ENCODE measurements at places on chromosomes 4 and X.

DNA sequence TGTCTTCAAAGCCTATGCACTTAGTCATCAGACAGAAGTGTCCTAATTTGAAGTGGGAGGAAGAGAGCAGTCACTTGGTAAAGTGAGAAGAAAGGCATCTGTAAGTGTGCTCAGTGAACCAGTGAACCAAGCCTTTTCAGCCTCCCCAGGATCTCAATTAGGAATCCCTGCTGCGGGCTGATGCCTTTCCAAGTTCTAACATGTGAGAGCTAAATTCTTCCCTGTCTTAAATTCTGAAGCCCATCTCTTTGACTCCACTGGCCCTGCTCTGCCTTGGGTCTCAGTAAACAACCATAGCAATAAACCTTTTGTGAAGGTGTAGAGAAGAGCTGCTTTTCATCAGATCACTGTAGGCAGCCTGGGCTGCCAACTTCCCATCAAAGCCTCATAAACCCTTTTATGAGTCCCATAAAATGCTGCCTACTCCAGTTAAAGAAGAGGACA lies 701.2 kb upstream of the LCORL start:
- DNase-seq: no peak

GRCh38 chrX:68746988-68747387 lies 81.8 kb upstream of the EFNB1 start:
- no peak for DNase-seq

- DNase-seq: no peak
Observed at GRCh38 chr4:81715757-81716156, 244.1 kb upstream of the RASGEF1B start.

GRCh38 chr4:55673424-55673823 lies 37.3 kb upstream of the NMU start:
- DNase-seq: no peak

GRCh38 chr4:15719506-15719905 lies 16.6 kb downstream of the BST1 start:
- no peak for DNase-seq

- DNase-seq: no peak
Observed at GRCh38 chrX:21806691-21807090, 32.7 kb upstream of the MBTPS2 start.

DNA sequence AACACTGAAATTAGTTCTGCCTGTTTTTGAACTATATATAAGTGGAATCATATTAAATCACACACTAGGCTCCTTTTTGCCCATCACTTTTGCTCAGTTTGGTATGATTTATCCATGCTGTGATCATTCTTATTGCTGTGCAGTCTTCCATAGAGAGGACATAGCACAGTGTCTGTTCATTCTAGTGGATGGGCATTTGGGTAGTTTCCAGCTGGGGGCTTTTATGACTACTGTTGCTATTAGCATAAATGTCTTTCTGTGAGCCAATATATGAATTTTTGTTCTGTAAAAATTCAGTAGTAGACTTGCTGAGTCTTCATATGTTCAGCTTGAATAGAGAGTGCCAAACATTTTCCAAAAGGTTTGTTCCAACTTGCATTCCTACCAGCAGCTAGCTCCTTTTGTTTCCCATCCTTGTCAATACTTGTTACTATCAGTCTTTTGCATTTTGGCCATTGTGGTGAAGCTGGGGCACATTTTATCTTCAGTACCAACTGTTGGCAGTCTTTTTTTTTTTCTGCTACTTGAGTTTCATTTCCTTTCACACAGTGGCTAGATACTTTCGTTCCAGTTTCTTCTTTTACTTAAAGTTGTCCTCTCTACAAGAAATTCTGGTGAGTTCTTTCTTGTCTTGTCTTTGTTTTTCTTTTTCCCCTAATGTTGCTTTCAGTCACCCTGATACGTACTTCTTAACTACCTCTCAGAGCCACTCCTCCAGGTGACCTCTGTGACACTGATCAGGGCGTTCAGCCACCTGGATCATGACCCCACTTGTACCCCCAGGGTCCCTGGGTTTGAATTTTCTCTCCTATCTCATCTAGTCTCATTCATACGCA lies 87.0 kb downstream of the ANXA3 start:
- DNase-seq: no peak

DNA sequence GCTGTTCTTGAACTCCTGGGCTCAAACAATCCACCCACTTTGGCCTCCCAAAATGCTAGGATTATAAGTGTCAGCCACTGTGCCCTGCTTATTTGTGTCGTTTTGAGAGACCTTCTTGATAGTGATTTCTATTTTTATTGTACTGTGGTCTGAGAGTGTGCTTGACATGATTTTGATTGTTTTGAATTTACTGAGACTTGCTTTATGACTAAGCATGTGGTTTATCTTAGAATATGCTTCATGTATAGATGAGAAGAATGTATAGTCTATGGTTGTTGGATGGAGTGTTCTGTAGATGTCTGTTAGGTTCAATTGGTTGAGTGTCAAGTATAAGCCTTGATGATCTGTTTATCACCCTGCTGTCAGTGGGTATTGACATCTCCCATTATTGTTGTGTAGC lies 789.3 kb downstream of the IL1RAPL1 start:
- no peak for DNase-seq

GRCh38 chrX:23666282-23666681 lies 1.0 kb upstream of the PRDX4 start:
- no peak for DNase-seq

DNA sequence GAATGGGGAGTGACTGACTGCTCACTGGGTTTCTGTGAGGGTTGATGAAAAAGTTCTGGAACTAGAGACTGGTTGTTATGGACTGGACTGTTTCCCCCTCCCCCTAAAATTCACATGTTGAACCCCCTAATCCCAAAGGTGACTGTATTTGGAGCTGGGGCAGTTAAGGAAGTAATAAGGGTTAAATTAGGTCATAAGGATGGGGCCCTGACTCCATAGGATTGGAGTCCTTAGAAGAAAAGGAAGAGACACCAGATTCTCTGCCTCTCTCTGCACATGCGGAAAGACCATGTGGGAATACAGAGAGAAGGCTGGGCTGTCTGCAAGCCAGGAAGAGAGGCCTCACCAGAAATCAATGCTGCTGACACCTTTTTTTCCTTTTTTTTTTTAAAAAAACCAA lies 38.2 kb downstream of the ZBTB49 start:
- no peak for DNase-seq

- DNase-seq: no peak
Observed at GRCh38 chr4:84145176-84145575, 353.9 kb downstream of the NKX6-1 start.

DNA sequence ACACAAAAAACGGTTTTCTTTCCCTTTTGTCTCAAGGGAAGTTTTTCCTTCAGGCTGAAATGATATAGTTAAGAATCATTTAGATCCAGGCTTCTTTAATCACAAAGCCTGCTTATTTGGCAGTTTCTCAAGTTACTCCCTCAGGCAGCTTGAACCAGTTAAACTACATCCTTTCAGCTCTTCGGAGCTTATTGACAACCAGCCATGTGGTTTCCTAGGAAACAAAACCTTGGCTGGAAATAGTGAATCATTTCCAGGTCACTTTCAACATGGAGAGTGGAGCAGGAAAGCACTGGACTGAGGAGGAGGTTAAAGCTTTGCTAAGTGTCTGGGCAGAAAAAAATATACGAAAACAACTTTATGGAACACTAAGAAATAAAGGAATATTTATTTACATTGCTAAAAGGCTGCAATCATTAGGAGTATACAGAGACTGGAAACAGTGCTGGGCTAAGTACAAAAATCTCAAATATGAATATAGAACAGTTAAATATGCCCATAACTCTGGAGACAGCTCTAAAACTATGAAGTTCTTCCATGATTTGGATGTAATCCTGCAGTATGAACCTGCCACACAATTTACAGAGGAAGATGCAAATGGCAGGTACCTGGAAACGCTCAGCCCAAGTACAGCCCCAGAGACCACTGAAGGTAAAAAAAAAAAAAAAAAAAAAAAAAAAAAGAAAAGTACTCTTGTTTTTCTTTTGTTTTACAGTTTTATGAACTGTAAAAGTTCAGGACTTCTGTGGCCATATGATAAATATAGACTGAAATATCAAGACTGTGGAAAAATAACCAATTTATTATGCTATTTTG lies 23.2 kb upstream of the AASDH start:
- DNase-seq: peak; percentile 98

DNA sequence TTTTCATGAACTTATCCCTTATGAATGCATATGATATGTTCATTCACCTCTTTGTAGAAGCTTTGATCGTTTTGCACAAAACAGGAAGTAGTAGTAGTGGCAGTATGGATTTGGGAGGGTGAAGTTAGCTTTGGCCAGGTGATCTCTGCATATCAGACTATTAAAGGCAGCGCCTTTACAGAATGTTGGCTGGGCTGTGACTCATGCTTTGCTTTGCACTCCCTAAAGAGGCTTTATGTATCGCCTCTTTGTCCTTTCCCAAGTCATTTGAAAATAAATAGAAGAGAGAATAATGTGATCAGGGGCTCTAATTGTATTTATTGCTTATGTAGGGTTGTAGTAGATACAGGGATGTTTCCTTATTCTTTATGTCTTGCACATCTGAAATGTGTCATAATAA lies 50.4 kb downstream of the SHROOM3 start:
- DNase-seq: peak; percentile 19

DNA sequence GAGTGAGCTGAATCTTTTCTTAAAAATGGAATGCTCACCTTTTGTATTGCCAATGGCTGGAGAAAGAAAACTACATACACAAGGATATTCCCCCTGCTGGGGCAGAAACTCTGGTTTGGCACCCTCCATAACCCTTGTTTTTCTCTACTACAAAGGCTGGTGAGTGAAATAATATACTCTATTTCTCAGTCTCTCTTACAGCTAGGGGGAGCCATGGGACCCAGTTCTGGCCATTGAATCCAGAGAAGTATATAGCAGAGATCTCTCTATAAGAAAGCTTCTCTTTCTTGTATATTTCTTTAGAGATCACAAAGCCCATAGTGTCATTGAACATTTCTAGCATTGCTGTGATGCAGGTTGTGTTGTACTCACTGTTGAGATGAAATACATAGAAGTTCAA lies 49.8 kb downstream of the SMPX start:
- DNase-seq: no peak

- no peak for DNase-seq
Observed at GRCh38 chr4:21638171-21638725, 310.3 kb downstream of the KCNIP4 start.

GRCh38 chrX:42920752-42921151 lies 142.8 kb upstream of the PPP1R2C start:
- peak; percentile 1 for DNase-seq

DNA sequence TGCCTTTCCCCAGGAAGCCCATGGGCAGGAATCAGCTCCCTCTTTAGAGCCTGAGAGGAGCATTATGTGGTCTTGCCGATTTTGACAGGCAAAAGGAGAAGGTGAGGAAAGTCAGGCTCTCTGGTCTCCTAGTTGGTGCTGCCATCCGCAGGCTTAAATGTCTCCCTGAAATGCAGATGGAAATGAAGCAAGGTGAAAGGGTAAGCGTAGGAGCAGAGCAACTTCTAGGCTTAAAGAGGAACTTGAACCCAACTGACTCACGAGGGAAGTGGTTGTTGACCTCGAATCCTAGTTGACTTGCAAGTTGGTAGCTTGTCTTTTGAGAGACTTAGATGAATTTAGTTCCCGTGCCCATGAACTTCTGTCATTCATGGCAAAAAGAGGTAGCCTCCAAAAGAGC lies 205.9 kb downstream of the PTTG2 start:
- DNase-seq: no peak

DNA sequence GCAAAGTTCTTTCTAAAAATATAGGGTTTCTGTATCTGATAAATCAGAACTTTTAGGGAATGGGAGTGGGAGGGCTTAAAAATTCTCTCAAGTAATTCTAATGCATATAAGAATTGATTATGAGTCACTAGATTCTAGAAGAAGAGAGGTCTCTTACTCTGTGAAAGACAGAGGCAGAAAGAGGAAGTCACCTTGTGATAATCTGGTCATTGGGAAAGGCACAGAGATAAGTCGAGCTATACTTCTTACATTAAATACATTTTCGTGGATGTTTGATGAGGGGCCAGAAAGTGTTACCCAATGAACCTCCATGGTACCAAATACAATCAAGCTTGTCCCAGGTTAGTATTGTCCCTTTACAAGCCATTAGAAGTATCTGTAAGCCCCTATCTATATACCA lies 134.4 kb downstream of the MAD2L1 start:
- no peak for DNase-seq

DNA sequence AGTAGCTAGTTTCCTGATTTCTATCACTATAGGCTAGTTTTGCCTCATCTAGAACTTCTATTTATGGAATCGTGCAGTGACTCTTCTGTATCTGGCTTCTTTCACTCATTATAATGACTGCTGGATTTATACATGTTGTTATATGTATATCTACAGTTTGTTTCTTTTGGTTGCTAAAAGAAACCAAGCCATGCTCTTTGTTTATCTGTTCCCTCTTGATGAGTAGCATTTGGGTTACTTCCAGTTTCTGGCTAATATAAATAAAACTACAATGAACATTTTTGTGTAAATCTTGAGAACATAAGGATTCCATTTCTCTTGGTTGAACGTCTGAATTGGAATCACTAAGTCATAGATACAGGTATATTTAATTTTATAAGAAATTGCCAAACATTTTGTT lies 73.9 kb downstream of the ARHGAP24 start:
- DNase-seq: no peak

DNA sequence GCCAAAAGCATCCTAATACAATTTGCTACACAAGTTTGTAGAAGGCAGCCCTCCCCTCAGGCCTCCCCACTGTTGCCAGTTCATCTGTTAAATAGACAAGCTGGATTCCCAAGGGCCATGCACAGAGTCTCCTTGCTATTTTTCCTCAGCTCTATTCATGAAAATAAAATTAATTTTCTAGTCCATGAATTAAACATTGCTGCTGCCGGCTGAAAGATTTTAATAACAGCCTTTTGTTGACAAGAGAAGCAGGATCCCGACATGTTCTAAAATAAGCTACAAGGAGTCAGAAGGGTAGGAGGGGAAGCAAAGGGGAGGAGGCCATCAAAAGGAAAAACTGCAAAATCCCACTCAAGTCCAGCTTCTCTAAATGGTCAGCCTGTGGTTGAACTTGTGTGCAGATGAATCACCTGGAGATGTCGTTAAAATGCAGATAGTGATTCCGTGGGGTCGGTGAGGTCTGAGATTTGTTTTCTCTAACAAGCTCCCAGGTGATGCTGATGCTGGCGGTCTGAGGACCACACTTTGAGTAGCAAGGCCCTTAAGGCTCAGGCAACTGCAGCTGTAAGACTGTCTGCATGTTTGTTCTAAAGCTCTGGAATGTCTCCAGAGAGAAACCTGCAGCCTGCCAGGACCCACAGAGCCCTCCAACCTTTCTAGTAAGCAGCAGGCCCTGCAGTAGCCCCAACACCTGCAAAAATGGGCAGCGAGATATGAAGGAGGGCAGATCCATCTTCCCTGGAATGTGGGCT lies 9.4 kb downstream of the SCD5 start:
- no peak for DNase-seq

DNA sequence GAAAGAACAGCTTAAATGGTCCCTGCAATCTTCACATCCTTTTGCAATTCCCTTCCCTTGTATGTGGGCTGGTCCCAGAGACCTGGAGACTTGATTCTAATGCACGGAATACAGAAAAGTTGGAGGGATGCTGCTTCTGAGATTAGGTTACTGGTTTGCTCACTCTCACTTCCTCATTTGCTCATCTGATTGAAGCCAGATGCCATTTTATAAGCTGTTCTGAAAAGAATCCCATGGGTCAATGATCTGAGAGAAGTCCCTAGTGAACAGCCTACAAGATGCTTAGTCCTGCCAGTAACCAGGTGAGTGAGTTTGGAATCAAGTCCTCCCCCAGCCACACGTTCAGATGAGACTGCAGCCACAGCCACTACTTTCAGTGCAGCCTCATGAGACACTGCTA lies 35.9 kb downstream of the MAGEA1 start:
- no peak for DNase-seq

GRCh38 chr4:58502839-58503238 lies 1392.7 kb upstream of the IGFBP7 start:
- no peak for DNase-seq

- DNase-seq: peak; percentile 19
Observed at GRCh38 chr4:77819404-77819842, 255 bp upstream of the CNOT6L start.

Data from astrocyte of the spinal cord (primary cell).